ENCODE measurements at places on chromosomes 12 and 14.

DNA sequence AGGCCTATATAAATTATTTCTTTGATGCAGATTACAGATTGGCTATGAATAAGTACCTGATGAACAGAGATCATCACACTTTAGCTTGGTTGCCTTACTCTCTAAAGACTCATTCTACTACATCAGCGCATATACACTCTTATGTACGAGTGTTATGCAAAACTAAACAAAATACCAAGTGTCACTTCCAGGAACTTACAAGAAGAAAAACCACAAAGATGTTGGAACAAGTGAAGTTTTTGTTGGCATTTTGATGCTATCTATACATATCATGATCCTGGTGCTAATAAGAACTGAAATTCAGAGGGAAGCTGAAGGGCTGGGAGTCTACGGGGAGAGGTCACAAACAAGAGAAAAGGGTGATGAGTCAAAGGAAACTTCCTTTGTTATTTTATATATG is 47.9 kb upstream of the CERS5 start:
- DNase-seq = no peak

DNA sequence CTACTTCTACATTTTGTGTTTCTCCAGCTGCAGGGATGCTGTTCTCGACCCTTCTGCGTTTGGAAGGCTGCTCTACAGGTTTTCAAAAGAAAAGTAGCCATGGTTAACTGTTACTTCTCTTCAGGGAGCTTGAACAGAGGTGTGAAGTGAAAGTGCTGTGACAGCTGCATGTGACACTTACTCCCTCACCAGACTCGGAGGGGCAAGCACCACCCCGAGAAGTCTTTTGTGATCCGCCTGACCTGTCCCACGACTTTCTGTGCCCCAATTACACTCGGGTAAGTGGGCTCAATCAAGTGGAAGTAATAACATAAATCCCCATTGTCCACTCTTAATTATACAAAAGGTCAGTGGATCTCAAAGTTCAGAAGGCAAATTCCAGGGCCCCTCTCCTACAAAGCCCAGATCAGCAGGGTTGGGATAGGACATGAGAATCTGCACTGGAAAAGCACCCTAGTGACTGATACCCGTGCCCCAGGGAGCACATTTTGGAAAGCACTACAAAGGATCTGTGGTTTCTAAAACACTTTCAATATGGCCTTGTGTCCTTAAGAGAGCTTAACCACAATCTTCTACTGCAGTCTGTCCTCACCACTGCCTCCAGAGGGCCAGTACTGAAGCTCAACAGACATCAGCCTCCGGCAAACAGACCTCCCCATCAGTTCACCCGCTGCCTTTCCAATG is 11.5 kb downstream of the FICD start:
- DNase-seq = no peak

GRCh38 chr12:83161456-83161855 is 474.8 kb downstream of the TMTC2 start:
- no peak for DNase-seq

GRCh38 chr12:111166779-111167540 is 201.9 kb downstream of the PHETA1 start:
- DNase-seq = no peak
